Activated CD4-positive, alpha-beta T cell treated with anti-CD3 and anti-CD28 coated beads, Interleukin-2, amount 10 ng/mL, durations not matched to agents 24 days and 14 days (primary cell): ENCODE measurements at places on chromosomes 5 and 9. TPM values are rescaled to one million over a fixed set of nuclear protein-coding genes. Genes with fewer than 3 reads are reported as not detected.

The FOXI1 gene
- total RNA-seq = 0.09 TPM in 1 of 2 replicates, not detected in the other

The LHX6 gene
- not detected in 2 replicates for total RNA-seq

The MRPL22 gene
- total RNA-seq = 83.8 and 89.6 TPM in 2 replicates

The PCDH12 gene
- 1.8 and 2.2 TPM in 2 replicates for total RNA-seq

The IL13 gene
- total RNA-seq = 231 and 239 TPM in 2 replicates

The HTR1A gene
- not detected in 2 replicates for total RNA-seq

The FOXD4L4 gene
- not detected in 2 replicates for total RNA-seq

The DRD1 gene
- total RNA-seq = 0.07 TPM in 1 of 2 replicates, not detected in the other

GRCh38 chr5:175547842-175548241, 69.5 kb downstream of the SFXN1 start:
- no peak overlapping the region for H3K27ac ChIP-seq
- peaks cover 10% of the 10 kb centered on the region for H3K4me1 ChIP-seq
- no peaks in the 10 kb centered on the region for H3K36me3 ChIP-seq
- no peak overlapping the region for H3K4me3 ChIP-seq
- DNase-seq = no peak

DNA sequence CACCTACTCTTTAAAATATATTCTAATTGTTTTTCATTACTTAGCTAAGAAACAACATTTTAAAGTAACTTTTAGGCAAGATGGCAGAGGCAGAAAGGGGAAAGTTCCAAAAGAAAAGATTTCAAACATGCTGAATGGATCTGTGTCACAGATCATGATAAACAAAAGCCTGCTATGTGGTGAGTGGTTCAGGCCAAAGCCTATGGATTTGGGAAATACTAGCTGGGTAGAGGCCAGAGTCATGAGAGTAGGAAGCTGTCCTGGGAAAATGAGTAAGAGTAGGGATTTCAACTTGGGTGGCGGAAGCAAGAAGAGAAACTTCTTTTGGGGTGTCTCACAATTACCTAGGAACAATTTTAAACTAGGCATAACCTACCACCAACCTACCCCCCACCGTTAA, 68.7 kb upstream of the GRHPR start:
- H3K4me1 ChIP-seq = peaks cover 4% of the 10 kb centered on the region
- H3K4me3 ChIP-seq = no peak overlapping the region
- peaks cover 34% of the 10 kb centered on the region for H3K36me3 ChIP-seq
- H3K27me3 ChIP-seq = no peaks in the 10 kb centered on the region
- no peak for DNase-seq

GRCh38 chr9:8457816-8458215, 658.2 kb upstream of the DMAC1 start:
- DNase-seq = no peak
- H3K27me3 ChIP-seq = no peaks in the 10 kb centered on the region
- H3K4me1 ChIP-seq = no peaks in the 10 kb centered on the region
- no peak overlapping the region for H3K4me3 ChIP-seq
- H3K27ac ChIP-seq = no peak overlapping the region

GRCh38 chr9:17160327-17160726, 25.5 kb downstream of the CNTLN start:
- H3K4me1 ChIP-seq = no peaks in the 10 kb centered on the region
- no peaks in the 10 kb centered on the region for H3K27me3 ChIP-seq
- H3K36me3 ChIP-seq = no peaks in the 10 kb centered on the region
- no peak overlapping the region for H3K27ac ChIP-seq

DNA sequence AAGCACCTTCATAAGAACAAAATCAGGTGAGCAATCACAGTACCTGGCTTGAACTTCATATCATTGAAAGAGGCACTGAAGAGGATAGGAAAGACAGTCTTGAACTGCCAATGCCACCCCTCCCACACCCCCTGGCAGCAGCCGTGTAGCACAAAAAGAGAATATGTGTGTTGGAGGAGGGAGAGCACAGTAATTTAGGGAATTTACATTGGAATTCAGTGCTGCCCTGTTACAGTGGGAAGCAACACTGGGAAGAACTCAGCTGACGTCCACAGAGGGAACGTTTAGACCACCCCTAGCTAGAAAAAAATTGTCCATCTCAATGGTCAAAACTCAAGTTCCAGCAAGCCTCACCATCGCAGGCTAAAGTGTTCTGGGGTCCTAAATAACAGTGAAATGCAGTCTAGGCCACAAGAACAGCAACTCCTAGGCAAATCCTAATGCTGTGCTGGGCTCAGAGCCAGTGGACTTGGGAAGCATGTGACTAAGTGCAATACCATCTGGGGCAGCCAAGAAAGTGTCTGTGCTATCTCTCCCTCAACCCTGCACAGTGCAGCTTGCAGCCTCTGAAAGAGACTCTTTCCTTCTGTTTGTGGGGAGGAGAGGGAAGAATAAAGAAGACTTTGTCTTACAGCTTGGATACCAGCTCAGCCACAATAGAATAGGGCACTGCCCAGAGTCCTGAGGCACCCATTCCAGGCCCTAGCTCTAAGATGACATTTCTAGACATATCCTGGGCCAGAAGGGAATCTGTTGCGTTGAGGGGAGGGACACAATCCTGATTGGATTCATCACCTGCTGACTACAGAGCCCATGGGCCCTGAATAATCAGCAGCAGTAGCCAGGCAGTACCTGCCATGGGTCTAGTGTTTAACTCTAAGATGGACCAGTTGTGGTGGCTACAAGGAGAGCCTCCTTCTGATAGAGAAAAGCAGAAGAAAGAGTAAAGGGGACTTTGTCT, 62.1 kb upstream of the VLDLR start:
- no peaks in the 10 kb centered on the region for H3K36me3 ChIP-seq
- DNase-seq = no peak
- no peak overlapping the region for H3K4me3 ChIP-seq
- H3K27ac ChIP-seq = no peak overlapping the region
- H3K27me3 ChIP-seq = no peaks in the 10 kb centered on the region
- H3K4me1 ChIP-seq = no peaks in the 10 kb centered on the region

GRCh38 chr5:41057231-41057630, 13.9 kb downstream of the MROH2B start:
- no peaks in the 10 kb centered on the region for H3K27me3 ChIP-seq
- H3K36me3 ChIP-seq = no peaks in the 10 kb centered on the region
- no peak overlapping the region for H3K27ac ChIP-seq

DNA sequence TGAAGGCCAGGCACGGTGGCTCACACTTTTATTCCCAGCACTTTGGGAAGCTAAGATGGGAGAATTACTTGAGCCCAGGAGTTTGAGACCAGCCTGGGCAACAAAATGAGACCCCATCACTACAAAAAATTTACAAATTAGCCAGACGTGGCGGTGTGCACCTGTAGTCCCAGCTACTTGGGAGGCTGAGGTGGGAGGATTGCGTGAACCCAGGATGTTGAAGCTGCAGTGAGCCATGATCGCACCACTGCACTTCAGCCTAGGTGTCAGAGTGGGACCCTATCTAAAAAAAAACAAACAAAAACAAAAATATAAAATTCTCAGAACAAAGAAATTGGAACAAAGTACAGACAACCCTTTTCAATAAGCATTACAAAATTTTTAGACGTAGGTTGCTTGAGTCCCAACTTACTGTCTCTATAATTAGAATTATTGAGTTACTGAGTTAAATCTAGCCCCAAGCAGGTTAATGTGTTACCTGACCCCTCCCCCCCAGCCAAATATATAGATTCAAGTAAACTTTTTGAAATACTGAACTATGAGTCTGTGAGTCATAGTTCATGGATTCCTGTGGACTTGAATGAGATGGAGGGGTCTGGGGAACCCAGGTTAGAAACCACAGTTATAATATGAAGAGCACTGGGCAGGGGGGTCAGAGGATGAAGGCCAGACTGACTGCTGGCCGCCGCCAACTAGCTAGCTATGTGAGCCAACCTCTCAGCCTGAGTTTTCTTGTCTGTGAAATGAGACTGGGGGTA, 173.1 kb downstream of the AOPEP start:
- no peaks in the 10 kb centered on the region for H3K27me3 ChIP-seq
- peaks cover 2% of the 10 kb centered on the region for H3K36me3 ChIP-seq
- H3K27ac ChIP-seq = peak overlapping the region; percentile 36
- peaks cover 27% of the 10 kb centered on the region for H3K4me1 ChIP-seq
- no peak overlapping the region for H3K4me3 ChIP-seq

DNA sequence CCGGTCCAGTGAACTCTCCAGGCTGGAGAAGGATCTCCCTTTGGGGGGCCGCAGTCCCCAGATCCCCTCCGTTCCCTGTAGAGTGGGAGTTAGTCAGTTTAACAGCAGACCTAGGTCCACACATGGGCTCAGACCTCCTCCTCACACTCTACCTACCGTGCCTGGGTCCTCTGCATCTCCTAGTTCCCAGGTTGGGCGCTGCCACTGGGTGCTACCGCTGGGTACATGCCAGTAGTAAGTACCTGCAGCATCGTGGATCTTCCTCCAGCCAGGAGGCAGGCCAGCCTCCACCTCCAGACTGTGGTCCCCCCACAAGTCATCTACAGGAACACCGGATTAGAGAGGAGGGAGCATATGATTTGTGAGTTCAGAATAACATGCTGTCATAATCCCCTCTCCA, 802 bp downstream of the APBB3 start:
- DNase-seq = no peak
- peaks cover 32% of the 10 kb centered on the region for H3K36me3 ChIP-seq
- no peaks in the 10 kb centered on the region for H3K27me3 ChIP-seq
- H3K4me3 ChIP-seq = peak overlapping the region; percentile 93
- peaks cover 47% of the 10 kb centered on the region for H3K4me1 ChIP-seq

DNA sequence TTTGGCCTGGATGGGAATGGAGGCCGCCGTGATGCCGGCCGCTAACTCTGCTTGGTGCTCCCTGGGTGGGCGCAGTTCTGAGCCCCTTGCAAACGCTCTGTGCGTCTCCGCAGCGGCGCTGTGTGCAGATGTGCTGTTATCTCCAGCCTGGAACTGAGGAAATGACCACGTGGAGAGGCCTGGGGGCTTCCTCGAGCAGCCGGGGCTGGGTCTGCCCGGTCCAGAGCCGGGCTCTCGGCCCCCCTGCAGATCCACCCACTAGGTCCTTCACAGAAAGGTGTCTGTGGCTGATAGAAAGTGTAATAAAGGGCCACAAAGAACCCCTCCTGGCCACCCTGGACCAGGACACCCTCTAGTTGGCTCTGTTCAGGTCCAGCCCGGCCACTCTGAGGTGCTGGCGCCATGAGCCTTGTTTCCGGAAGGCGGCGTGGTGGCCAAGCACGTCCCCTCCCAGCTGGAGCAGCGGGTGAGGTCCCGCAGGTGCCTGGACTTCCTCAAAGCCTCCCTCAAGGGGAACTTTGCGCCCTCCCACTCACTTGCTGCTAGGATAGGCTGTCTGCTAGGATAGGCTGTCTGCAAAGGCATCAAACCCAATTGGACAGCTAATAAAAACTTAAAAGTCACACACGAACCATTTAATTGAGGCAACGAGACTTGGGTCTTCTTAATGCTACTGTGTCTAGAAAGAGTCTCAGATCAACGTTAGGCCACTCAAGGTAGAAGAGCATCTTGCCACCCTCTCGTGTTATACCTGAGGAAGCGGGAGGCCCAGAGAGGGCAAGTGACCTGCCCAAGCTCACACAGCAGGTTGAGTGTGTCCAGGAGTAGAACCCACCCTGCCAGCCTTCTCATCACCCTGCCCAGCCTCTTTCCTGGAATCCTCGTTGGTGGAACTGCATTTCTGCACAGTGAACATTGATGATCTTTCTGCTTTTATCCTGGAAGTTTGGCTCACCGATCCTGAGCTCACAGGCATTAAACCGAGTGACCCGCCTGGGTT, 109.3 kb upstream of the FCN2 start:
- DNase-seq = no peak
- H3K27ac ChIP-seq = no peak overlapping the region
- H3K4me1 ChIP-seq = peaks cover 2% of the 10 kb centered on the region

- no peaks in the 10 kb centered on the region for H3K27me3 ChIP-seq
- no peak overlapping the region for H3K27ac ChIP-seq
- H3K4me3 ChIP-seq = no peak overlapping the region
- H3K36me3 ChIP-seq = peaks cover 33% of the 10 kb centered on the region
Measured at GRCh38 chr5:87300744-87301143, 33.1 kb downstream of the RASA1 start.

DNA sequence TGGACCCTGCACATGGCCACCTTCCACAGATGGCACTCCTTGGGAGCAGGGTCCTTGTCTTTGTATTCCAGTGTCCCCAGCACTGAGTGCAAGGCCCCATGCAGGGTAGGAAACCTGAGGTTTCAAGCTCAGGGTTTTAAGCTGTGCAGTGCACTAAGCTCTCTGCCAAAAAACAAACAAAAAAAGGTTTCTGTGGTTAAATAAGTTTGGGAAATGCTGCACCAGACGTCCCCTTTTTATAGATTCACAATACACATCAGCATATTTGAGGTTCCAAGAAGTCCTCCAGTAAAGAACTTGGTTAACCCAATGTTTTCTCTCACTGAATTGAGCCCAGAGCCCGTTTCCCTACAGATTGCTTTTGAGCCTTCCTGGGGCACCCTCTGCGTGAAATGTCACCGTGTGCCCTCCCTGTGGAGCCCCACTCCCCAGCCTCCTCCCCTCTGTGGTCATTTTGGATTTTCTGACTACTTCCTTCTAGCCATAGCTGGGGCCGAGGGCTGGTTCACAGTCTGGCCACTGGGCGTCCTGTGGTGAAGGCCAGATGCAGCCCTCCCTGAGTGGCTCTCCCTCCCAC, 17.1 kb downstream of the DELE1 start:
- peaks cover 11% of the 10 kb centered on the region for H3K4me1 ChIP-seq
- no peak for DNase-seq
- H3K36me3 ChIP-seq = peaks cover 19% of the 10 kb centered on the region

- H3K4me1 ChIP-seq = peaks cover 78% of the 10 kb centered on the region
- H3K36me3 ChIP-seq = peaks cover 11% of the 10 kb centered on the region
- DNase-seq = peak; percentile 89
- no peaks in the 10 kb centered on the region for H3K27me3 ChIP-seq
- H3K4me3 ChIP-seq = peak overlapping the region; percentile 78
Measured at GRCh38 chr5:14595189-14595588, 13.6 kb downstream of the OTULINL start.

- no peak overlapping the region for H3K27ac ChIP-seq
- peak; percentile 9 for DNase-seq
- H3K4me1 ChIP-seq = no peaks in the 10 kb centered on the region
- no peak overlapping the region for H3K4me3 ChIP-seq
- no peaks in the 10 kb centered on the region for H3K36me3 ChIP-seq
- no peaks in the 10 kb centered on the region for H3K27me3 ChIP-seq
Measured at GRCh38 chr5:118519466-118519865, 468.9 kb downstream of the DTWD2 start.

DNA sequence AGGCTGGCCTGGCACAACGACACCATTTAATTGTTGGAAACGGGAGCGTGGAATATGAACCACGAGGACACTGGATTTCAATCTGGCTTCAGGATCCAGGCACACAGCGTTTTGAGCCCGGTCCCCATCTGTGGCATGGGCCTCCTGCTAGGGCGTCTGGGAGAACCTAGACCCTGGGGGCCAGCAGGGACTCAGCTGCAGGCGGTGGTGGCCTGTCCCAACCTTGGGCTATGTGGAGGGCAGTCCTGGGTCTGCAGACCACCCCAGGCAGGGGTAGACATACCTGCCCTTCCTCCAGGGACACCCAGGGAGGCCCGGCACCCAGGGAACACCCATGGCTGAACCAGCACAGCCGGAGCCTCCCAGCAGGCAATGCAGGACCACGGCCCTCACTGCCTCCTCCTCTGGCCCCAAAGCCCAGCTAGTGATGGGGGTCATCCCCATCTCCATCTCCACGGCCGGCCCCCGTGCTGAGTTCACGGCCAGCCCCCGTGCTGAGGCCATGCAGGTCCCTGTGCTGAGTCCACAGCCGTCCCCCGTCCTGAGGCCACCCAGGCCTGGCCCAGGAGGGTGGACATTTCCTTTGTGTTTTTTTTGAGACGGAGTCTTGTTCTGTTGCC, 18.5 kb upstream of the UBAC1 start:
- H3K4me3 ChIP-seq = no peak overlapping the region
- H3K36me3 ChIP-seq = no peaks in the 10 kb centered on the region
- peaks cover 4% of the 10 kb centered on the region for H3K27me3 ChIP-seq
- no peak for DNase-seq
- H3K27ac ChIP-seq = no peak overlapping the region
- H3K4me1 ChIP-seq = peaks cover 4% of the 10 kb centered on the region
